ENCODE measurements at places on chromosomes 7 and 10.
A peak's percentile ranks its signal among the peaks of the same experiment; 100 is the strongest.

DNA sequence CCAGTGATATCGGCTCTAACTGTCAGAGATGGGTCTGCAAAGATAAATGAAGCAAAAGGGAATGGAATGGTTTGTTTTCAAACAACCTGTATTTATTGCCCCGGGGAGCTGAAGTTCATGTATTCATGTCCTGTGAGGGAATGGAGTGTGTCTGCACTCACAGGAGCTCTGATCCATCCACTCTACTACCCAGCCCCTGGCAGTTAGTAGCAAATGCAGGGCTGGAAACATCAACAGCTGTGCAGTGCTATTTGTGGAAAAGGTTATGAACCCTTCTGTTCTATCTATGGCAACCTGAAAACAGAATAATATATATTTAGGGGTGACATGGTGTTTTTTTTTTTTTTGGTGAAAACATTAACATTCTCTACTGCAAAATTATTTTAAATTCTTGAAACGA, 9.8 kb downstream of the AGR2 start:
- no peaks in the 10 kb centered on the region for H3K4me1 ChIP-seq
- no peaks in the 10 kb centered on the region for H3K27me3 ChIP-seq
- no peaks in the 10 kb centered on the region for H3K36me3 ChIP-seq
- no peak overlapping the region for H3K27ac ChIP-seq

DNA sequence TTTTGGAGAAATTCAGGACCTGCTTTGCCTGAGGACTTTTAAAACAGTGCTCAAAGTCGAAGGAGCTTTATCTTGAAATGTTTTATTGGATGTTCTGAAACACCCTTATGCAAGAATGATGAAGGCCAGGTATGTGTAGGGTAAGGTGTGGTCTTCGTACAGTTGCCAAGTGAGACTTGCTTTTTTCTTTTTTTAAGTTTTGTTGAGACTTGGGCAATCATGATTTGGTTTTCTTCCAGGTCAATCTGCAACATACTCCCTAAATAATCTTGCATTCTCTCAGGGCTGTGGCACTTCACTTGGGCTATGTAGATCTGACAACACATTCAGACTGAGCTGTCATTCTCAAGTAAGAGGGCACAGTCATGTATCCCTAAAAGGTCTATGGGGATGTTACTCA, 75.0 kb downstream of the GATA3 start:
- H3K36me3 ChIP-seq = no peaks in the 10 kb centered on the region
- H3K4me3 ChIP-seq = no peak overlapping the region
- no peaks in the 10 kb centered on the region for H3K27me3 ChIP-seq

GRCh38 chr10:17001297-17001744, 128.3 kb downstream of the CUBN start:
- H3K27me3 ChIP-seq = no peaks in the 10 kb centered on the region
- H3K27ac ChIP-seq = no peak overlapping the region
- H3K4me1 ChIP-seq = peaks cover 32% of the 10 kb centered on the region
- no peaks in the 10 kb centered on the region for H3K36me3 ChIP-seq
- no peak overlapping the region for H3K4me3 ChIP-seq
- no peak for DNase-seq

GRCh38 chr10:98374217-98374985, 40.6 kb downstream of the PYROXD2 start:
- H3K4me3 ChIP-seq = no peak overlapping the region
- no peak for DNase-seq
- no peak overlapping the region for H3K27ac ChIP-seq

- no peaks in the 10 kb centered on the region for H3K27me3 ChIP-seq
- DNase-seq = no peak
- H3K4me3 ChIP-seq = no peak overlapping the region
- H3K36me3 ChIP-seq = no peaks in the 10 kb centered on the region
Measured at GRCh38 chr10:78203915-78204818, 170.5 kb downstream of the RPS24 start.

DNA sequence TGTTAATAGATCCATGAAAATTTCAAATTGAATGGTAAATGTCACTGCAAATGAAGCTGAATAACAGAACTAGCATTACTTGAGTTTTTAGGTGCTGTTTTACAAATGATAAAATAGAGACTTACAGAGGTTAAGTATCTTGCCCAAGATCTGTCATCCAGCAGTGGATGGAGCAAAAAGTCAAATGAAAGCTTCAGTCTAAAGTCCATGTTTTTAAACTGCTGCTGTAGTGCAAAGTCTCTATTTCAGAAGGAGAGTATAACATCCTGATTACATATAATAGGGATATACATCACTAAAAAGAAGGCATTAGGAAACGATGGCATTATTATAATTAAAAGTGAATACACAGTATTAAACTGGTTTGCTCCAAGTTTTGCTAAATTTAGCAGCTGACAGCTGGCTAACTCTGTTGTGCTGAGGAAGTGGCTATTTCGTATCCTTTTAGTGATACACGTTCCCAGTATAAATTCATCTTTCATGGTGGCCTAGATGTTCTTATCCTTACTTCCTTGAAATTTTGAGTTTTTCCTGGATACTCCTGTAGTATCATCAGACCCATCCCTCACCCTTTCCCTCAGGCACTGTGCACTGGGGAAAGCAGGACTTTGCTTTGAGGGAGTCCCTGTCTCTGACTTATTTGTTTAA, 603.2 kb downstream of the MAGI2 start:
- no peak for DNase-seq
- H3K36me3 ChIP-seq = no peaks in the 10 kb centered on the region
- H3K4me1 ChIP-seq = no peaks in the 10 kb centered on the region
- H3K27me3 ChIP-seq = no peaks in the 10 kb centered on the region
- no peak overlapping the region for H3K4me3 ChIP-seq
- no peak overlapping the region for H3K27ac ChIP-seq

GRCh38 chr7:77542409-77542808, 5.3 kb downstream of the PTPN12 start:
- no peak overlapping the region for H3K27ac ChIP-seq
- no peaks in the 10 kb centered on the region for H3K27me3 ChIP-seq
- H3K36me3 ChIP-seq = no peaks in the 10 kb centered on the region
- H3K4me3 ChIP-seq = no peak overlapping the region
- peaks cover 8% of the 10 kb centered on the region for H3K4me1 ChIP-seq

- no peaks in the 10 kb centered on the region for H3K36me3 ChIP-seq
- no peaks in the 10 kb centered on the region for H3K4me1 ChIP-seq
- no peak overlapping the region for H3K27ac ChIP-seq
- H3K27me3 ChIP-seq = no peaks in the 10 kb centered on the region
- H3K4me3 ChIP-seq = no peak overlapping the region
Measured at GRCh38 chr7:114865564-114865963, 56.3 kb upstream of the MDFIC start.

DNA sequence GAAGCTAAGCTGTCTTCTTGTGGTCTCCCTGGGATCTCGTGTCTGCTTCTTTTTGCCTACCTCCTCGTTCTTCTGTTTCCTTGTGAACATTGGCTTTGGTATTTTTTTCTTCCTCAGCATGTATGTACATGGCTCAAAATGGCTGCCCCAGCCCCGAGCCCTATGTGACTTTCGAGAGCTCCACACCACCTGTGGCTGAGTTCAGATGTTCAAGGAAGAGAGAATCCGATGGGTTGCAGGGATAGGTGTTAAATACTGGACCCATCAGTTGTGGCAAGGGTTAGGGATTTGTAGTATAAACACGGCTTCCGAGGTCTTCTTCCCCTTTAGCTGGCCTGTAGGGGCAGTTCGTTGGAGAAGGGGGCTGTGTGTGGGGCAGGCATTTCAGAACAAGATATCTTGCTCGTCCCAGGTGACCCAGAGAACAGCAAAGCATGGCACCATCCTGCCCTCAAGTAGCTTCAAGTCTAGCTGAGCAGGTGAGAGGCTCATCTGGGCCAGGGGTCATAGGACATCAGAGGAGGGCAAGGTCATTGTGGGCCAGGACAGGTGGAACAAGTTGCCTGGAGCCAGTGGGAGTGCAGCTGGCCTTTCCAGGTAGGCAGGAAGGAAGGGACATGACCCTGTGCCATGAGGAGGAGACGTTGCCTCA, 57.2 kb upstream of the COMTD1 start:
- no peaks in the 10 kb centered on the region for H3K36me3 ChIP-seq
- no peak overlapping the region for H3K4me3 ChIP-seq
- no peaks in the 10 kb centered on the region for H3K4me1 ChIP-seq
- peaks cover 8% of the 10 kb centered on the region for H3K27me3 ChIP-seq
- H3K27ac ChIP-seq = no peak overlapping the region

DNA sequence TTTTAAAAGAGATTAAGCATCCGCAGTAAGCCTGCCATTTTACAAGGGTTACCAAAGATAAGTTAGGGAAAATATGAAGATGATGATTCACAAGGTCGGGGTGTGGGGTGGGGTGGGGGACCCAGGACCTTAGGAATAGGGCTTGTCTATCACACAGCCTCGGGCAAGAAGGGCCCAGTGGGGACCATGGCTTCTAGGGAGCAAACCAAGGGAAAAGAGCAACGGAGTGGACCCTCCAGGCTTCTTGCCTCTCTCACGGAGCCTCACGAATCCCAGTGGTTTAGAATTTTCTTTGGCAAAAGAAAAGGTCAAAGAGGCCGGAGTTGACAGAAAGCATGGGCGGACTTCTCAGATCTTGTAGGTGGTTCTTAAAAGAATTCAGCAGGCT, 1.3 kb downstream of the PRKCQ start:
- no peak for DNase-seq
- no peaks in the 10 kb centered on the region for H3K27me3 ChIP-seq
- H3K4me1 ChIP-seq = peaks cover 67% of the 10 kb centered on the region
- peak overlapping the region; percentile 79 for H3K4me3 ChIP-seq
- peak overlapping the region; percentile 78 for H3K27ac ChIP-seq
- no peaks in the 10 kb centered on the region for H3K36me3 ChIP-seq

DNA sequence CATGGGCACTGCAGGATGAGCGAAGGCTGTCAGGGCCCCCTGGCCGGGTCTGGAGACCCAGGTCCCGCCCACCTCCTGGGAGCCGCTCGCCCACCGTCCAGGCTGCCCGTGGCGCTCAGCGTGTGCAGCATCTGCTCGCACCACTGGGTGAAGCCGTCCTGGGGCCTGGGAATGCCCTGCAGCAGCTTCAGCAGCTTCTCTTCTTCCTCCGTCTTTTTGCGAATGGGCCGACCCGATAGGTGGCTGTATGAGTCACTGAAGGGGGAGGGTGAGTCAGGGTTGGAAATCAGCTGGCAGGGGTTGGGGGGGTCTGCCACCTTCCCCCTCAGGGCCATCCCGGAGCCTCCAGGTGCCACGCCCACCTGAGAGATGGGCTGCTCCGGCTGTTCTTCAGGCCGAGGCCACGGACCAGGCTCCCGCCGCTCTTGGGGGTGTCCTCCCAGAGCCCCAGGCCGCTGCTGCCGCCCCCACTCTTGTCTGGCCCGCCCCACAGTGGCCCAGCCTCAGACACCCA, 8.7 kb downstream of the GNB2 start:
- DNase-seq = no peak
- H3K27me3 ChIP-seq = no peaks in the 10 kb centered on the region
- H3K36me3 ChIP-seq = peaks cover 18% of the 10 kb centered on the region

DNA sequence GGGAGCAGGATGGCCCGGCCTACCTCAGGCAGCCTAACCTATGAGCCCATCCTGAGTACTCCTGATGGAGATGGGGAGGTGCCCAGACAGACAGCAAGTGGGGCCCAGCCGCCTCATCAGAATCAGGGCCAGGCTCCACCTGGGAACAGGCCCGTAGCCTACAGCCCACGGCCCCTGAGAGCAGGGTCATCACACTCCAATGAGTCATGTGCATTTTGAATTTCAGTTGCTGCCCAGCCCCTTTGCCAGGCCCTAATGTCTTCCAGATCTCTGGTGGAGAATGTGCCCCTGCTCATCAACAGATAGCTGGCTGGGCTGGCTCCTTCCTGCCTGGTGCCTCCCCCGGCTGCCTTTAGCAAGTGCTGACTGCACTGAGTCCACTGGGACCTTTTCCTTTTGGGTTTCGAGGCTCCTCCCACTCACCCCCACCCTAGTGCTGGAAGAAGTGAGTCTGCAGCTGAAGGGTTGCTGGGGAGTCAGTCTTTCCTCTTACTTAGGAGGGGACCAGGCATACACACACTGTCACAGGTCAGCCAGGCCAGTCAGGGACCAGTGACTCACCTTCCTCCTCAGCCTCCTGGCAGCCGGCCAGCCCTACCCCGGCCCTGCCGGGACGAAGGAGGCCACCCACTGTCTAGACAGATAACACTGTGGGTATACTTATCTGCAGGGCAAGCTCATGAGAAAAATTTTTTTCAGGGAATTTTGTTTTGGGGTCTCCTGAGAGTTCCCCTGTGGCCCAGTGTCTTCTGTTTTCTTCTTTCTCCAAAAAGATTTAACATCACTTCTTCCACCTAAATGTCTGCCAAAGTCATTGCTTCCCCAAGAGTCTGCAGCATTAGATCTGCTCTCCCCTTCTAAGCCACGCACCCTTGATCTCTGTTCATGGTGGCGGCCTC, 9.1 kb upstream of the ASIC3 start:
- H3K4me3 ChIP-seq = no peak overlapping the region
- H3K4me1 ChIP-seq = no peaks in the 10 kb centered on the region
- no peak for DNase-seq
- H3K36me3 ChIP-seq = peaks cover 21% of the 10 kb centered on the region
- H3K27ac ChIP-seq = peak overlapping the region; percentile 61

DNA sequence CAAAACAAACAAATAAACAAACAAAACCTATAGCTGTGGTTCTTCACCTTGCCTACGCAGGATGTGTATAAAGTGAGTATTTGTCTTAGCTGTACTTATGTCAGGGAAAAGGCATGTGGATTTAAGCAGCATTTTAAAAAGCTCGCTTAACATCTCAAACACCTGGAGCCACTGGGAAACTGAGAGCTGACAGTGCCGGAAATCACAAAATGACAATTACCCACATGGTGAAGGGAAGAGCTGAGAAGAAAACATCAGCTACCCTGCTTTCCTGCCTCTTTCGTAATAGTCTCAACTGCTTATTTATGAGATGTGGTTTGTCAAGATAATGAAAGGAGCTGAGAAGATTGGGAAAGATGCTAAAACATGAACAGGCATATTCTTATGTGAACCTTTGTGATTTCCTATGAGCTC, 31.1 kb upstream of the MSMB start:
- H3K36me3 ChIP-seq = no peaks in the 10 kb centered on the region
- H3K27ac ChIP-seq = no peak overlapping the region
- peaks cover 16% of the 10 kb centered on the region for H3K4me1 ChIP-seq
- peak overlapping the region; percentile 27 for H3K4me3 ChIP-seq
- DNase-seq = no peak

DNA sequence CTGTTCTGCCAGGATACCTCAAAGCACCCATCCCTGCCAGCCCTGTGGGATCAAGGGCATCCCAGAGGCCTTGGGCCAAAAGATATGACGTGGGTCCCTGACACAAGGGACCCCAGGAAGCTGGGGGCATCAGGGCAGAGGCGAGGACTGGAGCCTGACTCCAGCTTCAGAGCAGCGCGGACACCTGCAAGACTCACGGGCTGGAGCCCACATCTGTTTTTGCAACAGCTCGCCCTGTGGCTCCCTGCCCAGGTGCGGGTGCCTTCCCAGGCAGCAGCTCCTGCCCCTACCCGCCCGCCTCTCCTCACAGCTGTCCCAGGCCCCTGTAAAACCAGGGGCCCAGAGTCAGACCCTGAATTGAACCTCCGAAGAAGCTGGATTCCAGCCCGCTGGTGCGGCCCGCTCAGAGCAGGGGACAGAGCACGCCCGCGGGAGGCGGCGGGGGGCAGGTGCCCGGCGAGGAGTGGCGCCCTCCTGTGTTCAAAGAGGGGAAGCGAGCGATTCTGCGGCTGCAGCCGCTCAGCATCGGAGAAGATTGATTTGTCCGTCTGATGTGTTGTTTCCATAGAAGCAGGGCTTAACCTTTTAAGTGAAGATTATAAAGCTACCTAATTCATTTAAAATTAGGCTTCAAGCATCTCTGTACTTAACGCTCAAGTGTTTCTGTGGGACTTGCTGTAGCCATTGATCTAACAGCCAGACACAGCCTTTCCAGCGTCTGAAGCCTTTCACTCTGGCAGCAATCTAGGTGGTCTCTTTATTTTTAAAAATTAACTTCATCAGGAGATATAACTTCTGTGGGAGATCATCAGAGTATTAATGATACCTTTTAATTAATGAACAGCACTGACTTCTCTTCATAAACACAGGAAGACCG, 88.4 kb downstream of the BEND7 start:
- no peak overlapping the region for H3K27ac ChIP-seq
- peaks cover 15% of the 10 kb centered on the region for H3K4me1 ChIP-seq
- peak overlapping the region; percentile 55 for H3K4me3 ChIP-seq
- H3K36me3 ChIP-seq = no peaks in the 10 kb centered on the region
- peak; percentile 60 for DNase-seq
- H3K27me3 ChIP-seq = peaks cover 13% of the 10 kb centered on the region
